ENCODE measurements at places on chromosomes 5 and 9. TPM values are rescaled to one million over a fixed set of nuclear protein-coding genes. Genes with fewer than 3 reads are reported as not detected.
A peak's percentile ranks its signal among the peaks of the same experiment; 100 is the strongest.

The KIF4B gene
- not detected for polyA plus RNA-seq

The ARID3C gene
- 0.04 TPM for polyA plus RNA-seq

The IL31RA gene
- polyA plus RNA-seq, result not detected

The GARIN3 gene
- not detected for polyA plus RNA-seq

The NPR3 gene
- 0.79 TPM for polyA plus RNA-seq

The DRD1 gene
- not detected for polyA plus RNA-seq

The WDR41 gene
- polyA plus RNA-seq, result 26.5 TPM

The SPINK7 gene
- polyA plus RNA-seq, result not detected

DNA sequence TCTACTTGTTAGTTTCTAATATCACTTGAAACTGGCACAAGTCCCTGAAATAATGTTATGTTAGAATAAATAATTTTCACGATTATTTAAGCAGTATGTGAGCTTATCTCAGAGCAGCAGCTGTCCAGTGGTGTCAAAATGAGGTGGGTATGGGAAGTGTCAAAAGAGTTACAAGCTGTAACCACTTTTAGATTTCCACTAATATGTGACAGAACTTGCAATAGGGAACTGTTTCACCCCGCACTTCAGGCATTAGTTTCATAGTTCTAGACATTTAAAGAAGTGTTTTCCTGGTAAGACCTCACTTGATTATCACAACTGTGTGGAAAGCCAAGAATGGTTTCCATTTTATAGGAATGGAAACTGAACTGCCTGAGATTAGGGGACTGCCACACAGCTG is 2.9 kb upstream of the ISCA1 start:
- no peak for DNase-seq

GRCh38 chr9:33142535-33142934 is 24.6 kb downstream of the B4GALT1 start:
- DNase-seq, result no peak

DNA sequence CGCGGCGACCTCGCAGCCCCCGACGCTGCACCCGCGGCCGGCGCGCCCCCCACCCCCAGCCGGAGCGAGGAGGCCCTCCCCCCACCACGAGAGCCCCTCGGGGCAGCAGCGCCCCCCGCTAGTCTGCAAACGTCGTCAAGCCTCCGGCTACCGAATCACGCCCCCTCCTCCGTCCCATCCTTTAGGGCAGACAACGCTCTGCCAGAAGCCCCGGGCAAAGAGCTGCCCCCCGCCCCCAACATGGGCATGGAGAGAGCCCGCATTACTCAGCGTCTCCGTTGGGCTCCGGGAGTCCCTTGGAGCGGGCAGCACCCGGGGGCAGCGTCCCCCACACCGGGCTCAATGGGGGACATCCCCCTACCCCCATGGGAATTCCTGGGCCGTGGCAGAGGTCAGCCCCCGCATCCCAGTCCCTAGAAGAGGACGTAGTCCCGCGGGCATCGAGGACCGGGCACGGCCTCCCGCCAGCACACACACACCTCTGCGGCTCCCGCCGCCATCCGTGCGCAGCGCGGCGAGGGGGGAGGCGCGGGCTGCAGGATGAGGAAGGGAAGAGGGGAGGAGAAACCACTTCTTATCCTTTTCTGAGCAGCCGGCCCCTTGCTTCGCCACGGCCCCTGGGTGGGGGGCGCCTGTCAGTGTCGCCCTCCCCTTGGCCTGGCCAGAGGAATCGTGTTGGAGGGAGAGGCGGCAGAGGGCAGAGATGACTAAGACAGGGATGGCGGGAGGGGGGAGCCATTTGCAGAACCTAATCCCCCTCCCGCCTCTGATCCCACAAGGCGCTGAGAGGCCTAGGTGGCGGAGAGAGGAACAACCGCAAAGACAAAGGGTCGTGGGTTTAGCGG is 750 bp downstream of the DNM1 start:
- DNase-seq, result peak; percentile 67

- no peak for DNase-seq
Measured at GRCh38 chr9:127776924-127777289, 1.6 kb downstream of the SH2D3C start.

- no peak for DNase-seq
Measured at GRCh38 chr5:163005949-163006348, 431.4 kb upstream of the CCNG1 start.

GRCh38 chr9:75455444-75455921 is 367.2 kb downstream of the OSTF1 start:
- peak; percentile 49 for DNase-seq

DNA sequence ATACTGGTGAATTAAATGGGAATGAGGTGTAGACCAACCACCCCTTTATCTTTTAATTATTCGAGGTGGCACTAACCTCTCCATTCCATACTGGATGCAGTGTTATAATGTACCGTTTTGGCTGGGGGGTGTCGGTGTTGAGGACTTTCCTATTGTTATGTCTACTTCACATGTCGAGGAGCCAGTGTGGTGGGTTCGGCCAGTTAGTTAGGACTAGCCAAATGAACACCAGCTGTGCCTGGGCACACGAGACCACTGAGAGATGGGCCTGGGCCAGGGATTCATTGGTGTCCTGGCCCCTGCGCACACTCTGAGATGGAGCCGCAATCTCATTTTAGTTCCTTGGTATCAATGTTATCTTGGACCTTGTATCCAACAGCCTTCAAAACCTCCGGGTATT is 186.2 kb downstream of the CACNA1B start:
- DNase-seq, result no peak

DNA sequence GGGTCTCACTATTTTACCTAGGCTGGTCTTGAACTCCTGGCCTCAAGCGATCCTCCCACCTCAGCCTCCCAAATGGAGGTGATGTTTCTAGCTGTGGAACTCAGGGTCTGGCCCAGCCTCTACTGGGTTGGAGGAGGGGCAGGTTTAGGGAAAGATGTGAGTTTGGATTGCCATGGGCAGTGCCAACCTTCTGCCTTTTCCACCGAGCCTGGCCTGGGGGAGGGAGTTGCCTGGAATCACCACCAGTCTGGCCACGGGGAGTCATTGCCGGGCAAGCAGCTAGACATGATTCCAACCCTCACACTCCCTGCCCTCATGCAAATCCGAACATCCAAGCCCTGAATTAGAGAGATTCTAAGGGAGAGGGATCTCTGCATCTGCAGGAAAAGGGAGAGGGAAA is 21.0 kb upstream of the VDAC1 start:
- no peak for DNase-seq

DNA sequence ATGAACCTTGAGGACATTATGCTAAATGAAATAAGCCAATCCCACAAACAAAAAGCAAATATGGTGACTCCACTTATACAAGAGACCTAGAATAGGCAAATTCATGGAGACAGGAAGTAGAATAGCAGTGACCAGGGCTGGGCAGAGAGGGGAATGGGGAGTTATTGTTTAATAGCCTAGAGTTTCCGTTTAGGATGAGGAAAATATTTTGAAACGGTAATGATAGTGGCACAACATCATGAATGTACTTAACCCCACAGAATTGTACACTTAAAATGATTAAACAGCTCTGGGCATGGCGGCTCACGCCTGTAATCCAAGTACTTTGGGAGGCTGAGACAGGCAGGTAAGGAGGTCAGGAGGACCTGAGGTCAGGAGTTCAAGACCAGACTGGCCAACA is 65.8 kb downstream of the NSUN2 start:
- DNase-seq, result no peak

- DNase-seq, result no peak
Measured at GRCh38 chr9:134855900-134856377, 24.7 kb upstream of the FCN2 start.

- no peak for DNase-seq
Measured at GRCh38 chr5:21391506-21391905, 1403.5 kb upstream of the CDH18 start.

- peak; percentile 41 for DNase-seq
Measured at GRCh38 chr5:151097820-151098767, 17.3 kb upstream of the TNIP1 start.

DNA sequence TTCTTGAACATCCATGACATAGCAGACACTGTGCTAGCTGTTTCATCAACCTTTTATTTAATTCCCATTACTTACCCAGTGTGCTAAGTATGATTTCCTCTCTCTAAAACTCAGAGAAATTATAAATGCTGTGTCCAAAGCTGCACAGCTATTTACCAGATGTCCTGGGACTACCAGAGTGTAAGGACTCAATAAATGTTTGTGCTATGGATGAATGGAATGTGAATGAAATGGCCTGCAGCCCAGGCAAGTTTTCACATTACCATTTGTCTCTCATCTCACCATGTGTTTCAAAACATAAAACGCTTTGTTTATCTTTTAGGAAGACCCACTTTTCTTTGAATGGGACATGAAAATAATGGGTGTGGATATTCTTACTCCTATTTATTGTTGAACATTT is 96.2 kb downstream of the ARHGEF28 start:
- DNase-seq, result no peak

GRCh38 chr5:96962540-96962991 is 26.7 kb downstream of the LNPEP start:
- DNase-seq, result peak; percentile 26

GRCh38 chr9:77370064-77370463 is 192.7 kb downstream of the VPS13A start:
- no peak for DNase-seq

GRCh38 chr9:76690973-76691370 is 73.3 kb upstream of the PCA3 start:
- no peak for DNase-seq

DNA sequence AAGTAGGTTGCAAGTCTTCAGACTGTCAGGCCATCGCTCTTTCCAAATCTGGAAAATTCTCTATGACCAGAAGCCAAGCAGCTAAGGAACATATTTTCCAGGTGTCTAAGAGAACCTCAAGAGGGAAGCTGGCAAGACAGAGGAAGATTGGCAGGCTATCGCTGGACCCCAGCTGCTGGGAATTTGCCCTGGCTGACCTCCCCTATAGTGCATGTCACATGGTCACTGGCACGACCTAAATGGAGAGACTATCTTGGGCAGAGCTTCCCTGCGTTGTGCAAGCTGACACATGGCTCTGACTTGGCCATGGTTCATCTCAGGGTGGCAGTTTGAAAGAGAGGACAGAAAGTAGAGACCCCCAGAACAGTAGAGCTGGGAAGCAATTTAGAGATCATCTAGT is 104.9 kb upstream of the ZNF618 start:
- no peak for DNase-seq

GRCh38 chr5:35004200-35004599 is 43.5 kb downstream of the AGXT2 start:
- DNase-seq, result no peak

DNA sequence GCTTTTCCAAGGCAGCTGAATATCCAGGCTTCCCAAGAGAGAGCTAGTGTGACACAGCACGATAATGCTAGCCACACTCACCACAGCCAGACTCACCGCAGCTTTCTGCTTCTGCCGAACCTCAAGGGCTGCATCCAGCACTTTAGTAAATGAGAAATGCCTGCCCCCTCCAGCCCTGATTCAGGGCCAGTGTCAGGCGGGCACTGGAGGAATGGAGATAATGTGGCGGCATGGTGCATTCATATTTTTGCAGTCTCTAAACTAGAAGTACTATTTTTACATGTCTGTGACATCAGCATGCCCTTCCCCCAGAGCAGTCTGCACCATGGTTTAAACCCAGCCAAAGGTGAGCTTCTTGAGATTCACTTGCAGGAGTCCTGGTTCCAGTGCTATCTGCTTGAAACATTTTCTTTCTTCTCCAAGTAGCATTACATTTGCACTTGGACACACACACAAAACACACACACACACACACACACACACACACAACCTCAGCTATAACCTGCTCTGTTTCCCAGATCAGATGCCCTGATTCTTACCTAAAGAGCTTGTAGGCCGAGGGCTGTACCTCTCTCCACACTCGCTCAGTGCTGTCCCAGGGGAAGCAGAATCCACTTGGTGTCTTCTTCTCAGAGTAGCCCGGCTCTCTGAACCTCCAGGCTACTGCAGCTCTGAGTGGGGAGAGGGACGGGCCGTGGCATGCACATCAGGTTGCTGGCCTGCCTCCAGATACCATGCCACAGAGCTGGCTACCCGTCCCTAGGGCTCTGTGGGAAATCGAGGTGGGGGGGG is at the start of gene FGF1:
TSS of gene FGF1 (minus strand) at position 673 of the 792 bp plus-strand sequence. CDS start 71,963 bp downstream, outside the sequence.
- no peak for DNase-seq

DNA sequence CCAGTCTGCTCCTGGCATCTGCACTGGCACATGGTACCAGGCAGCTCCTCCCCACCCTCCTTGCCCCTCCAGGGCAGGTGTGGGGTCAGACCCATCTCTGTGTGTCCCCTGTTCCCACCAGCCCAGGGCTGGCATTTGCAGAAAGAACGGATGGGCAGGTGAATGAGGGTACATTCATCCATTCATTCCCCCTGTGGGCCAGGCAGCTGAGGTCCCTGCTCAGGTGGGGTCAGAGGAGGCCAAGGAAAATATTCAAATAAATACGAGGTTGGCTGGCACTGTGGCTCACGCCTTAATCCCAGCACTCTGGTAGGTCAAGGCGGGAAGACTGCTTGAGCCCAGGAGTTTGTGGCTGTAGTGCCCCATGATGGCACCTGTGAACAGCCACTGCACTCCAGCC is 25.0 kb upstream of the PHYKPL start:
- no peak for DNase-seq

GRCh38 chr9:135840539-135840938 is 66.8 kb downstream of the CAMSAP1 start:
- no peak for DNase-seq

- no peak for DNase-seq
Measured at GRCh38 chr5:176473335-176474006, 25.3 kb downstream of the FAF2 start.

DNA sequence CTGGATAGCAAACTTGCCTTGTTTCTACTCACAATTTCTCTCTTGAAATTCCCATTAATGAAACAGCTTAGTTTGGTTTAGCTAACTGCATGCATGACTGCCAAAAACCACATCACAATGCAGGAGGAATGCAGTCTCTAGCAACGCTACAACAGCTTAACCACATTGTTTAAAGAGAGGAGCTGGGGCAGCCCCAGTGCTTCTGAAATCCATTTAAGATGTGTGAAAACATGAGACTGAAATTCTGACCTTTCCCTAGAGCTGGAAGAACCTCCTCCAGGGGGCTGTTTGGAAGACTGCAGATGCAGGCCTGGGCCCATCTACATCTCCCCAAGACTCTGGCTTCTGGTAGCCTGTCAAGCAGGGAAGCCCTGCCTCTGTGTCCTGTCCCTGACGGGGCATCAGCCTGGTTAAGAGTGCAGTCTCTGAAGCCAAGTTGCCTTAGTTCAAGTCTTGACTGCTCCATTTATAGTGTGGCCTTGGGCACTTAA is 157.1 kb downstream of the ZNF462 start:
- peak; percentile 44 for DNase-seq

GRCh38 chr9:8133606-8134005 is 334.0 kb upstream of the DMAC1 start:
- no peak for DNase-seq

- DNase-seq, result no peak
Measured at GRCh38 chr9:124124729-124125650, 113.4 kb downstream of the LHX2 start.

DNA sequence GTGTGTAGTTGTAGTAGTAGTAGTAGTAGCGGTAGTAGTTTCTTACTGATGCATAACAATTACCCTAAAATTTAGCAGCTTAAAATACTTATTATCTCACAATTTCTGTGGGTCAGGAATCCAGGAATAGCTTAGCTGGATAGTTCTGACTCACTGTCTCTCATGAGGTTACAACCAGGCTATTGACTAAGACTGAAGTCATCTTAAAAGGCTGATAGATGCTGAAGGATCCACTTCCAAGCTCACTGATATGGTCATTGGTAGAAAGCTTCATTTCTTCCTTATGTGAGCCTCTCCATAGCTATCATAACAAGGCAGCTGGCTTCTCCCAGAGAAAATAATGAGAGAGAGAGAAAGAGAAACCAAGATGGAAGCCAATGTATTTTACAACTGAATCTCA is 147.5 kb upstream of the FBXL17 start:
- no peak for DNase-seq
